Activated CD4-positive, alpha-beta T cell treated with anti-CD3 and anti-CD28 coated beads, Interleukin-2, amount 50 U/mL, for 16 hours (primary cell): ENCODE measurements at places on chromosomes 6 and 20.

DNA sequence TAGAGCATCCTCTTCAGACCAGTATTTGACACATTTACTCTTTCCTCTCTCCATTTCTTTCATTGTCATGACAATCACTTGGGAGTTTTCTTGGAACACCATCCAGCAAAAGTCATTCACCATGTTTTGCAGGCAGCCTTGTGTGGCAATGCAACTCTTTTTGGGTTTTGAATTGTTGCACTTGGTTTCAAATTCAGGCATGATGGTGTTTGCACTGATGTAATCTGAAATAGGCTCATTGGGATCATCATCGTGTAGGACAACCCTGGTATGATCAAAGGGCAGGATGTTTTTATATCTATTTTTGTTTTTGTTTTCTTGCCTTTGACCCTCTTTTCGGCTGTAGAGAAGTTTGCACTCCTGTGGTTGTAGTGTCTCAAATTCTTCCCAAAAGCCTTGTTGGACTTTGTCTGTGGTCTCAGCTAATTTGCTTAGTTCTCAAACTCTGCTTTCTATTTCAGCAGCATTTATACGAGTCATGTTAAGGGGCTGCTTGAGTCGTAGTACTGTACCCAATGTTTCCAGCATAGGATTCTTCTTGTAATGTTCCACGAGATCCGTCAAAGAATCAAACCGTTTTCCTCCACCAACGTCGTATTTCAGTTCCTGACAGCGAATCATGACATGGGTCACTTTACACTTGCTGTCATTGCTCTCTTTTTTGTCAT lies 160.8 kb upstream of the TNFAIP3 start:
- DNase-seq: no peak

GRCh38 chr6:102223942-102224341 lies 830.4 kb downstream of the GRIK2 start:
- DNase-seq: no peak

- DNase-seq: no peak
Observed at GRCh38 chr20:56634307-56634706, 5.2 kb downstream of the TFAP2C start.

DNA sequence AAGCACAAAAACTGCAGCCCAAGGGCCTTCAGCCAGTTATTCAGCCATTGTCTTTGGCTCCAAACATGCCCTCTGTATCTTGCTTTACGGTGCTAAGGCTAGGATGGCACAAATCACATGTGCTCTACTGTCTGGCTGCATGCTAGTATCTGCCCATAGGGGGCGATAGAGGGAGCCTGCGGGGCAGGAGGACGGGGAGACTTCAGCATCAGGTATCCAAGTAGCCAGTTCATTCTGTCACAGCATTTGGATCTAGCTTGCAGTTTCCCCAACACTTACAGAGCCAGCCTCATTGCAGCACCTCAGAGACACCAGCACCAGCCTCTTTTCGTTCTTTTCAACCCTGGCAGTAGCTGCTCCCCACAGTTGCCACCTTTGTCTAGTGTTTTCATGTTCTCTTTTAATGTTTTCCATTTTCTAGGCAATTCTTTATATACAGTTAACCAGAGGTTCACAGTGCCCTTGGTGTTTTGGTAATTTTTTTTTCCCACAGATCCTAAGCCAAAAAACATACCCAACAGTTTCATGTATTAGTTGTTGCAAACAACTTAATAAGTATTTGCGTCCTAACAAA lies 705.9 kb downstream of the PTPRT start:
- peak; percentile 23 for DNase-seq

GRCh38 chr20:7410150-7410549 lies 530.1 kb downstream of the HAO1 start:
- no peak for DNase-seq

DNA sequence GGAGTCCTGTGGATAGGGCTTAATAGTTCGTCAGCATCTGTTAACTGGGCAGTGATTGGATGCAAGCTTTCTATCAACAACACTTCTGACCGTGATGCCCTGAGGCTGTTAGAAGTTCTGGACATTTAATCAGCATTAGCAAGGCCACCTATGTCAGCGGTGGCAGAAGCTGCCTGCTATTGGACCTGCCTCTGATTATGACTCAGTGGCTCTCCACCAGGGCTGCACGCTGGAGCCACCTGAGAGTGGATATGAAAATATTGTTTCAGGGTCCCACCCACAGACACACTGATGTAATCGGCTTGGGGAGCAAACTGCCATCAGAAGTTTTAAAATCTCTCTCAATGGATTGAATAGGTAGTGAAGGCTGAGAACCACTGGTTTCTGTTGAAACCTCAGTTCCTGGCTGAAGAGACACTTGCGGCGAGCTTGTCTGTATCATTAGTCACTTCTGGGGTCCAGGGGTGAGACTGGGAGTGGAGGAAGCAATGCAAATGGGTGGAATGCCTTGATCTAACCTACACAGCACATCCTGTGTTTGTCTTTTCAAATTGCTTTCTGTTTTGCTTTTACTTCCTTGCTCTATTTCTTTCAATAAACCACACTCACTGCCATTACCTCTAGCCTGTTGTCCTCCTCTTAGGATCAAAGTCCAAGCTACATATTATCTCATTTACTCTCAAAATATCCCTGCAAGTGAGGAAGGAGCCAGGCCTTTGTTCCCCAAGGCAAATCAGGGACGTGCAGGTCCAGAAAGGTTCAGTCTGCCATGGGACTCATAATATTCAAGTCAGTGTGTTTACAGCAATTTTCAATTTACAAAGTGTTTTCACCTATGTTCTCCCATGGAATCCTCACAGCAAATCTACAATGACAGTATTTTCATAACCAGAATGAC lies 4.2 kb downstream of the CLIC5 start:
- DNase-seq: peak; percentile 89

- peak; percentile 26 for DNase-seq
Observed at GRCh38 chr20:47574616-47575364, 73.1 kb downstream of the NCOA3 start.

GRCh38 chr6:108966855-108967755 lies 118.9 kb downstream of the ARMC2 start:
- peak; percentile 31 for DNase-seq
